GM20000 (cell line): ENCODE measurements at places on chromosomes 1 and 21.

DNA sequence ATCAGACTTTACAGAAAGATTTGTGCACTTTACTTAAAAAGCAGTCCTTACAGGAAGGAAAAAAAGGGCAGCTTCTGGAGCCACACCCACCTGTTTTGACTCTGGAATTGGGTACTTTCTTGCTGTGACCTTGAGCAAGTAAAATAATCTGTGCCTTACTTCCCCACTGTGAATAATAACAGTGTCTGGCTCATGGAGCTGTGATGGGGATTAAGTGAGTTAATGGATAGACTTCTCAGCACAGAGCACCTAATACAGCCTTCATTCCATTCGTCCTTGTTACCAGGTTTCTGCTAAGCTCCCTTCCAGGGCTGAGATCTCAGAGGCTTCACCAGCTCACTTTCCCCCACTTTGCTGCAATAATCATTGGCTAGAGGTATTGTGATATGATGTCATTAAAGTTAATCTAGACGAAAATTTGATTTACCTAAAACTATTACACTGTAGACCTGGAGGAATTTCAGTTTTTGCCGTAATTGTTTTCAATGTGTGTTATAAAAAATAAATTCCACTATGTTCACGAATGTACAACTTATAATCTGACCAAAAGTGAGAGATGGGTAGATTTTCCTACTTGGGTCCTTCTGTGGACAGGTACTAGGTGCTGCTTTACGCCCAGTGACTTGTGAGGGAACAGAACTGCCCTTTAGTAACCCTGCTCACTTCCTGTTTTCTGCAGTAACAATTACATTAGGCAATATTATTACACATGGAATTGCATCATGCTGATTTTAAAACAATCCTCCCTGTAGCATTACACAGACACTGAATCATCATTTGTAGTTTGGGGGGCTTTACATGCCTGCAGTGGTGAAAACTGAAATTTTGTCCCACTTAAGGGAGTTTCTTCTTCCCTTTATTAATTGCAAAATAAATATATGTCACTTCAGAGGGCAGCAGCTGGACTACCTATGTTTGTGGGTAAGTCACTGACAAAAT is 19.7 kb upstream of the ABCG1 start:
- DNase-seq, result no peak

GRCh38 chr1:62462370-62462769 is 25.5 kb downstream of the USP1 start:
- no peak for DNase-seq

GRCh38 chr1:171716616-171717015 is 25.2 kb downstream of the VAMP4 start:
- no peak for DNase-seq

DNA sequence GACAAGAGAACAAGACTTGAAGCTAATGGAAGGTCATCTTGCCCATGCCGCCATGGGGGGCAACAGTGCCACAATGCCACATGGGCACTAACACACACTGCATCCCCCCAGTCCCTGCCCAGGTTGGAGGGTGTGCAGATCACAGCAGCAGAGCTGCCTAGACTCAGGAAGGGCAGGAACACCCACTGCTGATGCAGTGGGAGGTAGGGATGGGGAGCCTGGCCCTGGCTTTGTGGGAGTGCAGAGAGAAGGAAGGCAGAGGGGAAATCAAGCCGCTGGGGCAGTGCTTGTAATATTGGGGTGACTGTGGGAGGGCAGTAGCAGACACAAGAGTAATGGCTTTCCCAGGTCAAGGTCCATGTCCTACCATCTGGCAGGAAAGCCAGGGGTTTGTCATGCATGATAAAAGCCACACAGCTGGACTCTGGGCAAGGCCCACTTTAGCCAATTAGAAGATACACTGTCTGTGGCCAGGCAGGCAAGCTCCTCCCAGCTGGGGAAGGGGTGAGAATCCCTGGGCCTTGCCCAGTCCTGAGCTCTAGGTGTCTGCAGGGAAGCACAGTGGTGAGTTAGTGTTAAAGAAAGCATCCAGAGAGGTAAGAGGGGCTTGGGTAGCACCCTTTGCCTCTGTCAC is 25.4 kb upstream of the MEF2D start:
- DNase-seq, result no peak

- no peak for DNase-seq
Measured at GRCh38 chr1:38297842-38298241, 251.2 kb upstream of the POU3F1 start.

DNA sequence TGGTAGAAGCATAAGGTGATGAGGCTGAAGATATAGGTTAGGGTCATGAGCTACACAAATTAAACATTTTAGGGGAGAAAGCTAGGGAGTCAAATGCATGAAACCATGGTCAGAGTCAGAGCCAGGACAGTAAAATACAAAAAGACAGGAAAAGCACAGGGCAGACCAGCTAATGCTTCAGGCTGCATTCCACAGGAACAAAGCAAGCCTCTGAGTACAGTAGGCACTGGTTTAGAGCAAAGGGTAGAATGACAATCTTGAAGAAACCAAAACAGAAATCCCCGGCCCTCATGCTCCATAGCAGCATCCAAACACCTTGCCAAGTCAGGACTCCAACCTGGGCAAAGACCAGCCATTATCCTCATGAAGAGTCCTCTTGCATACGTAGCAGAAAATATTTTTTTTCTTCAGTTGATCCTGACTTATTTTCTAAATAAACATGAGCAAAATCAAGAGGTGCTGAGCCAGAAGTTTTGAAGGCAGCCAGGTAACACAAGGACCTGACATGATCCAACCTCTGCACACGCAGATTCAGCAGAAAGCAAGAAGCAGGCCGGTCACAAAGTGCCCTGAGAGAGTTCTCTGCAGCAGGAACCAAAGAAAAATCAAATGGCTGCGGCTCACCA is 273.1 kb downstream of the TTLL7 start:
- DNase-seq, result no peak

GRCh38 chr1:17419626-17420328 is 19.7 kb downstream of the RCC2 start:
- DNase-seq, result peak; percentile 82

GRCh38 chr1:153940756-153941155 is 5.8 kb downstream of the DENND4B start:
- no peak for DNase-seq

GRCh38 chr1:185860311-185860710 is 126.1 kb downstream of the HMCN1 start:
- no peak for DNase-seq

DNA sequence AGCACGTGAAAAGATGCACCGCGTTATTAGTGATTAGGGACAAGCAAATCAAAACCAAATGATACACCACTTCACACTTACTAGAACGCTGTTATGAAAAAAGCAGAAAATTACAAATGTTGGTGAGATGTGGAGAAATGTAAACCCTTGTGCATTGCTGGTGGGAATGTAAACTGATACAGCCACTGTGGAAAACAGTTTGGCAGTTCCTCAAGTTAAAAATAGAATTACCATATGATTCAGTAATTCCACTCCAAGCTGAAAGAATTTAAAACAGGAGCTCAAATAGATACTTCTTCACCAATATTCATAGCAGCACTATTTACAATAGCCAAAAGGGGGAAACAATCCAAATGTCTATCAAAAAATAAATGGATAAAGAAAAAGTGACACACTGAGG is 10.3 kb upstream of the EVI5 start:
- DNase-seq, result no peak

- DNase-seq, result no peak
Measured at GRCh38 chr1:86708920-86709319, 4.5 kb downstream of the SH3GLB1 start.

GRCh38 chr21:40636026-40636425 is 210.9 kb downstream of the DSCAM start:
- DNase-seq, result no peak

- DNase-seq, result no peak
Measured at GRCh38 chr1:205933671-205934618, 9.3 kb downstream of the SLC26A9 start.
